ENCODE measurements at places on chromosomes 1 and 21.

DNA sequence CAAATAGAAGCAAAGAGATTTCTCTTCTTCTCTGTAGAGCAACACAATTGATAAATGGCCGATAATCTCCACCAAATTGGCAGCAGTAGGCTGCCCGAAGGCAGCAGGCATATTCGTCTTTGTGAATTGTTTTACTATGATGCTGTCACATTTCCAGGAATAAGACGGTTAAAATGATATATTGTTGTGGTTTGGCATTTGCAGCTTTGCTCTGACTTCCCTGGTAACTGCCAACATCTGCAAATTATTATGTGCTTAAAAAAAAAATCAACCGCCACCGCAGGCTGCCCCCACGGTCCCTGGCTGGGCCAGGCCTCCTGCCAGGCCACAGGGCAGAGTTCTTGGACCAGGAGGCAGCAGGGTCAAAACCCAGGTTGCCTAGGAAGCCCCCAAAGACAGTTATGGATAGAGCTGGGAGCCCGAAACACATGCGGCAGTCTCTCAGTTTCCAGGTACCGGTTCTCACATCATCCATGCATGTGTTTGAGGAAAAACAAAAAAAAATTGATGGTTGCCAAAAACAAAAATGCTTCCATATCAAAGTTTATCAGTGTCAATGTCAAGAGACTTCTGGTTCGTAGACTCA lies 179.3 kb downstream of the ETS2 start:
- DNase-seq, result no peak

DNA sequence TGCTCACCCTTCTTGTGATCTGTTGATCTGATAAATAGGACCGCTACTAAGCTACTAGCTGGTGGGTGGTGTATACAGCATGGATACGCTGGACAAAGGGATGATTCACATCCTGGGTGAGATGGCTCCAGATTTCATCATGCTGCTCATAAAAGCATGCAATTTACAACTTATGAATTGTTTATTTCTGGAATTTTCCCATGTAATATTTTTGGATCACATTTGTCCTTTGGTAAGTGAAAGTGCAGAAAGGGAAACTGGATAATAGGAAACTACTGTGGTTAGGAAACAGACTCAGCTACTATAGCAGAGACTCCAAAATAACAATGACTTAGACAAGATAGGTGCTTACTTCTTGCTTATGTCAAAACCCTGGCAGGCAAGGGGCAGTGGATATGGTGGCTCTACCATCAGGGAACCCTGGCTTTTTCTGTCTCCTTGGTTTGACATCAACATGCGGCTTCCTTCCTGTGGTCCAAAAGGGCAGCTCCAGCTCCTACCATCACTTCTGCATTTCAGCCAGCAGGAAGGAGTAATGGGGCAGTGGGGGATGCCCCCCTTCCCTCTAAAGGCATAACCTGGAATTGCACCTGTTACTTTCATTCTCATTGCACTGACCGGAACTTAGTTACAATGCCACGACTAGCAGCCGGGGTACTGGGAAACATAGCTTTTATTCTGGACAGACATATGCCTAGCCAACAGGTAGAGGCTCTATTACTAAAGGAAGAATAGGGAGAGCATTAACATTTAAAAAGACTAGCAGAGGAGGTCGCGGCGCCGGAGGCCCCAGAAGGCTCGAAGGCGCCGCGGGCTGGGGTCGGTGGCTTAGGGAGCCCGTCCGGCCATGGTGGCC lies 13.8 kb upstream of the AK2 start:
- DNase-seq, result no peak

- no peak for DNase-seq
These were observed 87.5 kb downstream of the RRAGC start for GRCh38 chr1:38772026-38772425.

DNA sequence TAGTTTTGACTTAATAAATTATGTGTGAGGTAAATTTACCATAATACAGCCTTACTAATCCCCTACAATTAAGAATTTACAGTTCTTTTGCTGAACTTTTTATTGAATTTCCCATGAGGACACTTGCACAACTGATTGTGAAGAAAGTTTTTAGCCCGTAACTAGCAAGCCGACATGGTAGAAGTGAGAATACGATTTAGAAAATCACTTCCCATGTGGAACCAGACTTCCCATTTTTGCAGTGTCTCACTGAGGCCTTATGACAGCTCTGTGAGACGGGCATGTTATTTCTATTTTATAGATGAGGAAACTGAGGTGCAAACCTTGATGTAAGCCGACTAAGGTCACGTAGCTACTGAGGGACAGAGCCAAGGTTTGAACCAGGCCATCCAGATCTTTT lies 32.5 kb upstream of the LMO4 start:
- no peak for DNase-seq

GRCh38 chr1:195096051-195096521 lies 1512.2 kb downstream of the KCNT2 start:
- DNase-seq, result peak; percentile 40

- DNase-seq, result no peak
These were observed 12.8 kb upstream of the RGS2 start for GRCh38 chr1:192795916-192796618.

DNA sequence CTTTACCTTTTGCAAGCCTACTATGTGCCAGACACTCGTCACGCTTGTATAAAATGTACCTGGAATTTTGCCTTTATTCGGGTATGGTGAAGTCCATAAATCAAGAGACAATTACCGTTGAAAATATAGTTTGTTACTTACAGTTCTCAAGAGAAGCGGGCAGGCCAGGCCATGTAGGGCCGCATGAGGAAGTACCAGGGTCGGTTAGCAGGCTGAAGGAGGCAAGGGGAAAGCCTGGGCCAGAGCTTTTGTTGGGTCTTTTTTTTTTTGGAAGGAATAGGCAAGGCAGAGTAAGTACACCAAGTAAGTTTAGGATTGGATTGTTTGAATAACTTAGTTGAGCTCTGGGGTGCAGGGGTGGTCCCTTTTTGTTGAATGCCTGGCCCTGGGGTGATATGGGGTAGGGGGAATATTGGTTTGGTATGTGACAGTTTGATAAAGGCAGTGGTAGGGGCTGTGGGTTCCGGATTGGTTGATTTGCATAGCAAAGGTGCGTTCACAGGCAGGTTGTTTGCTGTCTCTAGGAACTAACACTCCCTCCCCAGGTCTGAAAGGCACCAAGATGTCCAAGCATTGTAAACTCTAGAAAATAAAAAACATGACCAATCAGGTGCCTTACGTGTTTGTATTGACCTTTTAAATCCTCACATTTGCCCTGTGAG lies 80.7 kb downstream of the KAZN start:
- DNase-seq, result no peak

DNA sequence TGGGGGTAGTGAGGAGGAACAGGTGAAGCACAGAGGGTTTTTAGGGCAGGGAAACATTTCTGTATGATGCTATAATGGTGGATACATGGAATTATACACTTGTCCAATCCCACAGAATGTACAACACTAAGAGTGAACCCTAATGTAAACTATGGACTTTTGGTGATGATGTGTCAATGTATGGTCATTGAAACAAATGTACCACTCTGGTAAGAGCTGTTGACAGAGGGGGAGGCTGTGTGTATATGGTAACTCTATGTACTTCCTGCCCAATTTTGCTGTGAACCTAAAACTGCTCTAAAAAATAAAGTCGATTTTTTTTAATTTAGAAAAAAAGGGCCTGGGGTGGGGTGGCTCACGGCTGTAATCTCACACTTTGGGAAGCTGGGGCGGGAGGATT lies 22.9 kb downstream of the ASAP3 start:
- no peak for DNase-seq

GRCh38 chr21:38789275-38789674 lies 16.5 kb upstream of the ETS2 start:
- DNase-seq, result no peak

GRCh38 chr1:160163615-160164014 lies 12.2 kb downstream of the ATP1A4 start:
- no peak for DNase-seq
